NK-92 treated with Interleukin-12 subunit alpha and Interleukin-12 subunit beta, amount 100 ng/mL, for 24 hours (cell line): ENCODE measurements at places on chromosomes 2 and 18.

GRCh38 chr18:26181343-26181826 is 44.9 kb upstream of the TAF4B start:
- DNase-seq = no peak

GRCh38 chr2:142290931-142291330 is 160.1 kb upstream of the LRP1B start:
- DNase-seq = no peak

GRCh38 chr2:60535685-60536312 is 17.7 kb downstream of the BCL11A start:
- DNase-seq = no peak

- no peak for DNase-seq
These were observed 21.0 kb upstream of the SLC38A11 start for GRCh38 chr2:164976301-164976700.
